ENCODE measurements at places on chromosomes 16 and 17.

DNA sequence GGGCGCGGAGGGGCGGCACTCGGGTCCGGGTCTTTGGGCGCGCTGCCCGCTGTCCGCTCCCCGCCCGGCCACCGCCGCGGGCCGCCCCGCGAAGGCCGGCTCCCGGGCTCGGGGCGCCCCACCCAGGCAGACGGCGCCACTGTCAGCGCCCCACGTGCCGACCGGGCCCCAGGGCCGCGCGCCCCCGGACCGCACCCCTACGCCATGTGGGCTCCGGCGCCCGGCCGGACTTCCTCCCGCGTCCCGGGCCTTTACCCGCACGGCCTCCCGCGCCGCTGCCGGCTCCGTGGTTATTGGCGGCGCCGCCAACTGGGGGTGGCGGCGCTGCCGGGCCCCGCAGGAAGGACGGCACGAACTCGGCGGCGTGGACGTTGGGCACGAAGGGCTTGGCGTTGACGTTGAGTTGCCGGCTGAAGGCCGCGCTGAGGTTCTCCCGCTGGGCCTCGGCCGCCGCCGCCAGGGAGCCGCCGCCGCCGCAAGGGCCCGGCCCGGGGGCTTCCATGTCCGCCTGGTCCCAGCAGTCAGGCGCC is 577 bp downstream of the GSPT1 start:
- peak; percentile 44 for DNase-seq

GRCh38 chr16:61014869-61015268 is 1021.4 kb downstream of the CDH8 start:
- DNase-seq: peak; percentile 41

GRCh38 chr17:76740329-76741118 is 2.6 kb downstream of the MFSD11 start:
- DNase-seq: no peak

GRCh38 chr16:57527027-57527426 is 9.3 kb downstream of the CCDC102A start:
- DNase-seq: no peak

DNA sequence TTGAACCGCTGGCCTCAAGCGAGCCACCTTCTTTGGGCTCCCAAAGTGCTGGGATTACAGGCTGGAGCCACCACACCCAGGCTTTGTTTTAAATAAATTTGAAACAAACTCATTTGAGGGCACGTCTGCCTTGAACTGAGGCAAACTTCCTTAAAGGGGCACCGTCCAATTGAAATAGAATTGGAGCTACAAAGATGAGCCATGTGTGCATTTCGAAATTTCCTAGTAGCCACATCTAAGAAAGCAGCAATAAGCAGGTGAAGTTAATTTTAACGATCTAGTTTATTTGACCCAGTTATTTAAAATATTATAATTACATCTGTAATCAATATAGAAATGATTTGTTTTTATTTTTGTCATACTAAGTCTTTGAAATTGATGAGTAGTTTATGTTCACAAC is 755 bp upstream of the C16orf89 start:
- DNase-seq: no peak

DNA sequence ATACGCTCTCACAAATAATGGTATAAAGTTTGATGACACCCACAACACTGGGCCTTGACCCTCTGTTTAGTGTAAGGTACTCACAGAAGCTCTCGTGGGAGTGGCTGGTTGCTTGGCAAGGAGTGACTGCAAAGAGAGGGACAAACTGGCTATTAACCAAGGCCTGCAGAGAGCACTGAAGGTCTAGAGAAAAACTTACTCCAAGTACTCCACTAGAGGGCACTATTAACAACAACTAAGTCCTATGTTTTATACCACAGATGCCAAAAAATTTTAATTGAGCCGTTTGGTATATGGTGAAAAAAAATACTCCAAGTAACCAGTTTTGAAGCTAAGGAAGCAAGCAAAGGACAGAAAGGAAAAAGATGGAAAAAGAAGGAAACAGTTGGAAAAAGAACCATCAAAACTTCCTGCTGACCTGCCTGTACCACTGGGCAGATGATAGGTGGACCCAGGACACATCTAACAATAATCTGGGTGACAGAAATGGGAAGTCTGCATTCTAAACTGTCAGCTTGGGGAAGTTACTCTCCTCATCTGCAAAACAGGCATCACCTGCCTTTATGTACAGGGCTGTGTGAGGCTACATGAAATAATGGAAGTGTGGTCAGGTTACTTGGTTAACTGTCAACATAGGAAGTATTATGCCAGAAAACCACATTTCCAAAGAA is 23.2 kb downstream of the DYNC1LI2 start:
- DNase-seq: peak; percentile 69

GRCh38 chr17:21214777-21215541 is 998 bp upstream of the TMEM11 start:
- DNase-seq: peak; percentile 14

DNA sequence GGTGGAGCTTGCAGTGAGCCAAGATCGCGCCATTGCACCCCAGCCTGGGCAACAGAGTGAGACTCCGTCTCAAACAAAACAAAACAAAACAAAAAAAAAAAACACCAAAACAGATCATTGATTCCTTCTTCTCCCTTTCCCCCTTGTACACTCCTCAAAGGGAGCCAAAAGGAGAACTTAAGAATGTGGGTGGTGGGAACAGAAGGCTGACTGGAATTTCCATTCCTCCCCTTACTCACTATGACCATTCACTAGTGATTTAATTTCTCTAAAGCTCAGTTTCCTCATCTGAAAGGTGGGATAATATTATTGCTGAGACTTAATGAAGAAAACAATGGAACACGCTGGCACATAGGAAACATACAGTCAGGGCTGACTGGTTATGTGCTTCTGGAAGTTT is 17.1 kb upstream of the HNF1B start:
- DNase-seq: no peak

DNA sequence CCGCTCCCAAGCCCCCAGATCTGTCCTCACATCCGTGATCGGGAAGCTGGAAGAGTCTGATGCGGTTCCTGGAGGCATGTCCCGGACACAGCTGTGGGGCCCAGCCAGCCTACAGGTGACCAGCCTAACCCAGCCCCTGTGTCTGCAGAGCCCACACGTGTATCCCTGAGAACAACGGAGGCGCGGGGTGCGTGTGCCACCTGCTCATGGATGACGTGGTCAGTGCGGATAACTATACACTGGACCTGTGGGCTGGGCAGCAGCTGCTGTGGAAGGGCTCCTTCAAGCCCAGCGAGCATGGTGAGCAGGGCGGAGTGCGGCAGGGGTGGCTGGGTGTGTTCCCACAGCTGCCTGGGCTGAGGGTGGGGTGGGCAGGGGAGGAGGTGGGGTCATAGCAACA is 30.9 kb downstream of the IL4R start:
- no peak for DNase-seq

DNA sequence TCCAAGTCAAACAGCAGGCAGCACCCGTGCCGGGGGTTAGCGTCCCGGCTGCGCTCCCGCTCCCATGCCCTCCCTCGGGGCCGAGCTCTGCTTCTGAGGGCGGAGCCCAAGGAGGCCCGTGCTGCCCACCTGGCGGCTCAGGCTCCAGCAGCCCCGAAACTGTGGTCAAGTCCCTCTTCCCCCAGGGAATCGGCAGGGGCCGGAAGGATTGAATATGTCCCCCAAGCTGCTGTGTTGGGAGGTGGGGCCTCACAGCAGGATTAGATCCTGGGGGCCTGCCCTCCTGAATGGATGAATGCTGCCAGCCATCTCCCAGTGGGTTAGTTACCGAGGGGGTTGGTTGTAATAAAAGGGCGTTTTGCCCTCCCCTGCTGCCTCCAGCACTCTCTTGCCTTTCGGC is 33.9 kb downstream of the MAP2K3 start:
- DNase-seq: no peak

DNA sequence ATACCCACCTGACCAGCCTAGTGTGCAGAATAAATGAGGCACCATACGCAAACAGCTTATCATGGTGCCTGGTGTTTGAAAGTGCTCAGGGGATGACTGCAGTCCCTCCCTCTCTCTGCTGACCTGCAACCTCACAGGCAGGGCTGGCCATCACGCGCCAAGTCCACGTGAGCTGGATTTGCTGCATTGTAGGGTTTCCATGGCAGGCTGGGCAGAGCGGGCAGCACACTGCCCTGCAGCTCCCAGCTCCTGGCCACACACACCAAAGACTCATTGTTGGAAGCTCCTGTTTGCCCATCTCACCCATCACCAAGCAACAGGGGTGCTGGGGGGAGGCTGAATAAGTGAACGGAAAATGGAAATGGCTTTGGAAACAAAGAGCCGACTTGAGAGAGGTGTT is 81.8 kb downstream of the IRX3 start:
- DNase-seq: no peak

DNA sequence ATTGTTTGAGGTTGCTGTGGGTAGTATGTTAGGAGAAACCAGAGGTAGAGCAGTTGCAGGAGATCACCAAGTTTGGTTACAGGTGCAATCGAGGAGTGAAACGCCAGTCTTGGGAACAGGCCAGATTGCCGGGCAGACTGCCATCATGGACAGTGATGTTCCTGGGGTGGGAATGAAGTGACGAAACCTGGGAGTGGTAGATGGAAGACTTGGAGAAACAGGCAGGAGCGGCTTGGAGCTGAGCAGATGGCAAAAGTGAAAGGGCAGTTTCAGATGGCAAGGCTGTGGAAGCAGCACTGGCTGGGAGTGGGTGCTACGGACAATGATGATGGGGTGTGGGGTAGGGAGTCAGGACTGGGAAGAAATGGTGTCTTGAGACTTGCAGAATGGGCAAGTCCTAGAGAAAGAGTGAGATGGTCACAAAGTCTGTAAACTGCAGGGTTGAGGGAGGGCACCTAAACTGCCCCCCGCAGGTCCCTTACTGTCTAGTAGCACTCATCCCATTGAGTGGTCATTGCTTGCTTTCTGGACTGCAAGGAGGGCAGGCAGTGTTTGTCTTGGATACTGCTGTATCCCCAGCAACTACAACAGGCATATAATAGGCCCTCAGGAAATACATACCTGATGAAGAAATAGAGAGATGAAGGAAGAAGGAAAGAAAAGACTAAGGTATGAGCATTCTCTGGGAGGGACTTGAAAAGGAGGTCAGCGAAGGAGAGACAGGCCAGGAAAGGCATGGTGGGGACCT is 29.5 kb upstream of the ULK2 start:
- DNase-seq: no peak

GRCh38 chr17:6163612-6164333 is 93.6 kb downstream of the WSCD1 start:
- no peak for DNase-seq
